ENCODE measurements at places on chromosomes 7 and 10.

DNA sequence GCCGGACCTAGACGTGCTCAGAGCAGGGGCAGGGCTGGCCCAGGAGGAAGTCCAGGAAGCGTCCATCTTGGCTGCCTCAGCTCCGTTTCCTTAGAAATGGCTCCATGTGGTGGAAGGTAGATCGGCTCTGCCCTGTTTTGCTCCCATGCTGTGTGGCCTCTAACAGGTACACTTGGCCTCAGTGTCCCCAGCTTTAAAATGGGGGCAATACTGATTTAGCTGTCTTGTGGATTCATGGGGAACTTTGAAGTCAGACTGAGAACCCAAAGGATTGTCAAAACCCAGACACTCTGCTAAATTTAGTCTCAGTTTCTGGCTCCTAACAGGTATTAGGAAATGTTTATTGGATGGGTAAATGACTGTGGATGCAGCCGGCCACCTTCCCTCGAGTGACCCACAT lies 15.9 kb downstream of the MTURN start:
- no peak for DNase-seq

DNA sequence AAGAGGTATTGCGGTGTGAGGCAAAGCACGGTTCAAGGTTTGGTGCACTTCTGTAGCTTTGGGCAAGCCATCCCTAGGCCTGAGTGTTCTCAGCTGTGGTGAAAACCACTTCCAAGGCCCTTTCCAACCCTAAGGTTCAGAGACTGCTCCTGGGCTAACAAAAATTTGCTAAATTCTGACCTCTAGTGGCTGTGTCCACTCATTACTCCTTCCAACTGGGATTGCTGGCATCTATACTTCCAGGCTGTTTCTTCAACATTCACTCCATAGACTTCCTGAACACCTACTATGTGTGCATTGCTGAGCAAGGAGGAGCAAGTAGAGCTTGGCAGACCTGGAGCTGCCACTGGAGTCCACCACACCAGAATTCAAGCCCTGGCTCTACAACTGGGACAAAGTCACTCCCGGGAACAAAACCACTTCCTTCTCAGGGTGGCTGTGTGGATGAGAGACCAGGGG lies 29.3 kb upstream of the SH3PXD2A start:
- no peak for DNase-seq

DNA sequence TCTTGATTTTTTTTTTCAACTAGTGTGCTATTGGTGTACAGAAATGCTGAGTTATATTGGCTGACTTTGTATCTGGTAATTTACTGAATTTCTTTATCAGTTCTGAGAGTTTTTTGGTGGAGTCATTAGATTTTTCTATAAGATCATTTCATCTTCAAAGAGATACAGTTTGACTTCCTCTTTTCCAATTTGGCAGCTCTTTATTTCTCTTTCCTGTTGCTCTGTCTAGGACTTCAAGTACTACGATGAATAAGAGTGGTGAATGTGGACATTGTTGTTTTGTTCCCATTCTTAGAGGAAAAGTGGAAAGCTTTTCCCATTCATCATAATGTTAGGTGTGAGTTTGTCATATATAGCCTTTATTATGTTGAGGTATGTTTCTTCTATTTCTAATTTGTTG lies 50.2 kb downstream of the LOXL4 start:
- no peak for DNase-seq

DNA sequence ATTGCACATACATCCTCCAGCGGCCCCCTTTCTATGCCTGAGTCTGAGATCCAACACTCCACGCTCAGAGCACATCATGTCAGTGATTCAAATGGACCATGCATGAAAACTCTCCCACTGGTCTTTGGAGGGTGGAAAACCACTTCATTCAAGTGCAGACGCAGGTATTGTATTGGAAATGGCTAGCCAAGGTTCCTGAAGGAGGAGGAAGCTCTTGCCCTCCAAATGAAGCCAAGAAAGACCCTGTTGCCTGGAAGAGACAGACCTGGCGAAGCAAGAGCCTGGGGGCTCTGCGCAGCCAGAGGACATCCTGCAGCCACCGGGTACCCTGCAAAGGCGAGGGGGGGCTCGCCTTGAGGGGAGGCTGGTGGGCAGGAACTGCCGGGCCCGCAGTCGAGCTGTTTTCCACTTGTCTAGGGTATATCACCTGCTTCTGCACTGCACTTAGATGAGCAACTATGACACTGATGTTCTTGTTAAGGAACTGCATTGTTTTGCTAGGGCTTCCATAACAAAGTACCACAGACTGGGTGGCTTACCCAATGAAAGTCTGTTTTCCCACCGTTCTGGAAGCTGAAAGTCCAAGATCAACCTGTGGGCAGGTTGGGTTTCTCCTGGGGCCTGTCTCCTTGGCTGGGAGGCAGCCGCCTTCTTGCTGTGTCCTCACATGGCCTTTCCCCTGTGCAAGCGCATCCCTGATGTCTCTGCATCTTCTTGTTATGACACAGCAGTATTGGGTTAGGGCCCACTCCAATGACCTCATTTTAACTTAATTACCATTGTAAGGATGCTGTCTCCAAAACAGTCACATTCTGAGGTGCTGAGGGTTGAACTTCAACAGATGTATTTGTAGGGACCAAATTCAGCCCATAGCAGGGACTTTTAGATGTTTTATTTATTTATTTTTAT lies 233.4 kb downstream of the ARHGAP12 start:
- DNase-seq, result no peak

GRCh38 chr7:118863966-118864365 lies 639.5 kb downstream of the ANKRD7 start:
- DNase-seq, result no peak

- no peak for DNase-seq
These were observed 54.8 kb downstream of the MPP7 start for GRCh38 chr10:28248092-28248491.

GRCh38 chr7:157054927-157055326 lies 44.5 kb upstream of the MNX1 start:
- DNase-seq, result no peak

- no peak for DNase-seq
These were observed 56.7 kb downstream of the ANKRD7 start for GRCh38 chr7:118281196-118281595.

GRCh38 chr7:118671149-118671548 lies 446.6 kb downstream of the ANKRD7 start:
- no peak for DNase-seq

DNA sequence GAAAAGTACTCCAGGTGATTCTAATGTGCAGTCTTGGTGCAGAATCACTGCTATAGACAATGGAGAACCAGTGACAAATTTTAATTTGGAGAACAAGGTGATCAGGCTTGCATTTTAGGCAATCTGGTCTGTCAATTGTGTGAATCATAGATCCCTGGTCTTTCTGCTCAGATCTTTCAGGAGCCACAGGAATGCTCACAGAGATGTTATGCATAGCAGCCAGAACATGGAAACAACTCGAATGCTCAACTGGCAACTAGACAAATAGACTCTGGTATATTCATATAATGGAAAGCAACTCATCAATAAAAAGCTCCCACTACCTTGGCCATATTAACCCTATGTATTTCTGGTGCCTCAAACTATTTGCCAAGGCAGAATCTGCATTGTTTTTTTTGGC lies 209.1 kb downstream of the PHF14 start:
- DNase-seq, result no peak

DNA sequence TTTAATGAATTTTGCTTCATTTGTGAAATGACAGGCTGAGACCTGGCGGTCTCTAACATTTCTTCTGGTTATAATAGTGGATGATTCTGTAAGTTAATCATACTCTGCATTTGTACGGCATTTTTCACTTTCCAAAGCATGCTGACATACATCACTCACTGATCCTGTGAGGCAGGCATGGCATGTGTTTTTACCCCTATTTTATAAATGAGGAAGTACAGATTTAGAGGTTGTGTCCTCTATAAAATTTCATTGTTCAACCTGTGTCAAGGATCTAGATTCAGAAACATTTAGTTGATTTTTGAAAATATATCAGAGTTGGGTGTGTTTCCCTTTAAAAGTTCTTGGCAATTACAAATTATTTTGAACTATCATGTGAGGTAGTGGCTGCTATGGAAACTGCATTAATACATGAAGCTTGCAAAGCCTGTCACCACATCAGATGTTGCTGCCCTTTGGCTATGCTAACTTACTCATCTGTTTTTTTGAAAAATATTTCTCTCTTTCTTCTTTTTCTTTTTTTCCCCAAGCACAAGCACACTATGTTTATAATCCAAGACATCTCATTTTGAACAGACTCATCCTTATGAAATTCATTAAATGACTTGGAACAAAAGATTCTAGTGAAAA lies 172.7 kb downstream of the GNAI1 start:
- DNase-seq, result no peak

GRCh38 chr10:133379152-133379800 lies at the start of gene PAOX:
Gene PAOX (plus strand): TSS chr10:133379262. CDS start chr10:133379317, 55 bp downstream.
- DNase-seq, result peak; percentile 75

GRCh38 chr10:72048450-72049124 lies 39.8 kb downstream of the SPOCK2 start:
- DNase-seq, result peak; percentile 94

- no peak for DNase-seq
These were observed 150.8 kb downstream of the NRP1 start for GRCh38 chr10:33183655-33184054.

DNA sequence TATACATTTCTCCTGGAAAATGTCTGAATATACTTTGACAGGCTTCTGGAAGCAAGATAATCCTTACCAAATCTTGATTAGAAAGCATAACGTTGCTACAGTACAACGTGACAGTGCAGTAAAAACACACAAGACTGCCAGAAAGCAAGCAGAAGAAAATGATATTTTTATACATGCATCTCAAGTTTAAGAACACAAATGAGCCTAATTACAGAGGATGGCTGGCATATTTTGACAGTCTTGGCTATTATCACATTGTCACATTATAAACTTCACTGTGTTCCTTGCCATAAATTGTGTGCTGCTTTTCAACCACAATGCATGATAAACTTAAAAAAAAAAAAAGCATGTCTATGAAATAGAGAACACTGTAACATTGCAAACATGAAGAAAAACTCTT lies 4.3 kb downstream of the IKZF5 start:
- no peak for DNase-seq

DNA sequence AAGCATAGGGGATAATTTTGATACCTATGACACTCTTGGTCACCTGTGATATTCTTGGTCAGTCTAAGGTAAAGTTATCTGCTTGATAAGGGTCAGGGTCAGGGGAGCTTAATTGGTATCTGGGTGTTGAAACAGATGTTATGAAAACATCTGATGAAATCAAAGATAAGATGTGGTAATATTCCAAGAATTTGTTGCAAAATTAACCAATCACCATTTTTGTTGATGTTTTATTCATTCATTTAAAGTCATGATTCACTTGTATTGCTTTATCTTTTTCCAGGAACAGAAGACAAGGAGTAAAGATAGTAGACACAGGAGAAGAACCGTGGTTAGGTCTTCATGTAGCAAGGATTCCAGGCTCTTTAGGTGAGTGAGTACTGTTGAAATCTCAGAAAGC lies 103.1 kb downstream of the SEMA3C start:
- no peak for DNase-seq

DNA sequence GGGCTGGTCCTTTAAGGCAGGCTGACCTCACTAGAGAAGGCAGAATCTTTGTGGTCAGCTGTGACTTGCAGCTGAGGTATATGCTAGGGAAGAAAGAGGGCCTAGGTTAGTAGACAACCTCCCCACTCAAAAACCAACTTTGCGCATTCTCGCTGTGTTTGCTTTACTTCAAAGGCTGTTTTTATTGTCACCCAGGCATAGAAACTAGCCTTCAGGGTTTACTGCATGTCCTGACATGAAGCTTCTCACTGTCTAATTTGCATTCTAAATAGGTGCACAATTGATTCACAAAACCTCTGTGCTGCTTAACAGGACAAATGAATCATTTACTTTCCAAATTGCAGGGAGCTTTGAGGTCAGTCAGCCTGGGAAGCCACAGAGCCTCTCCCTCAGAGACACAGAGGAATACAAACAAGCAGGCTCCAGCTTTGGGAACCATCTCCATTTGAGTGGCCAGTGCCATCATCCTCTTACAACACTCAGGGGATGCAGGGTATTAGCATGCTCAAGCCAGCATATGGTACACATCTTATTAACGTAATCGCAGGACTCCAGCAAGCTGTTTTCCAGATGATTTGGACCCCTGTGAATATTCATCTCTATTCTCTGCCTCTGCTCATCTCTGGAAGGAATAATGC lies 596.4 kb upstream of the GHITM start:
- no peak for DNase-seq

- DNase-seq, result no peak
These were observed 7.6 kb upstream of the CLEC5A start for GRCh38 chr7:141954334-141954733.

DNA sequence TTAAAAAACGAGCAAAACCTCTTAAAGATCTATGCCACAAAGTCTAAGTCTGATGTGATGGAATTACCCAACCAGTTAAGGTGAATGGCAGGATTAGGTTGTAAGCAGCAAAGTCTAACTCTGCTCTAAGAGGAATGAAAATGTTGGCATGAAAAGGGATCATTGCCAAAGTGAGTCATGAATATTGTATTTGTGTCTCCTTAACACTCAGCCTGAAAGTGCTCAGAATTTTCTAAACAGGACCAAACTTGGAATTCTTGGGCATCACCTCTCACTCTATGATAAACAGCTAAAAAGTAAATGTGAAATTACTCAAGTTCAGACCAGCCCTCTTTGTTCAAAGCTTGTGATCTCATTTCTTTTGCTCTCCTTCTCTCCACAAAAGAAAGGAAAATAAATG lies 27.0 kb downstream of the PPP1R3A start:
- no peak for DNase-seq

DNA sequence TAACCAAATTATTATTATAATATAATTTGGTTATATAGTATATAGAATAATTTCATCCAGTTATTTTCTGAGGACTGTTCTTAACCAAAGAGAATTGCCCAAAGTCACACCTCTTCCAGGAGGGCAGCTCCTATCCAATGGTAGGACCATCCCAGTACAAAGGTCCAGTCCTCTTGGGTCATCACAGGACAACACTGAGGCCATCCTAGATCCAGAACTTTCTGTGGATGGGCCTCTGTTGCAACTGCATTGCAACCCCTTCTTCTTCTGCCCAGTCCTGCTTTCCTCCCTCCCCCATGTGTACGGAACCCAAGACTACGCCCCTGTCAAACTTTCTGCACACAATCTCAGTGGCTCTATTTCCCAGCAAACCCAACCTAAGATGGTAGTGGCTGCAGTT lies 5.4 kb upstream of the HABP2 start:
- no peak for DNase-seq

DNA sequence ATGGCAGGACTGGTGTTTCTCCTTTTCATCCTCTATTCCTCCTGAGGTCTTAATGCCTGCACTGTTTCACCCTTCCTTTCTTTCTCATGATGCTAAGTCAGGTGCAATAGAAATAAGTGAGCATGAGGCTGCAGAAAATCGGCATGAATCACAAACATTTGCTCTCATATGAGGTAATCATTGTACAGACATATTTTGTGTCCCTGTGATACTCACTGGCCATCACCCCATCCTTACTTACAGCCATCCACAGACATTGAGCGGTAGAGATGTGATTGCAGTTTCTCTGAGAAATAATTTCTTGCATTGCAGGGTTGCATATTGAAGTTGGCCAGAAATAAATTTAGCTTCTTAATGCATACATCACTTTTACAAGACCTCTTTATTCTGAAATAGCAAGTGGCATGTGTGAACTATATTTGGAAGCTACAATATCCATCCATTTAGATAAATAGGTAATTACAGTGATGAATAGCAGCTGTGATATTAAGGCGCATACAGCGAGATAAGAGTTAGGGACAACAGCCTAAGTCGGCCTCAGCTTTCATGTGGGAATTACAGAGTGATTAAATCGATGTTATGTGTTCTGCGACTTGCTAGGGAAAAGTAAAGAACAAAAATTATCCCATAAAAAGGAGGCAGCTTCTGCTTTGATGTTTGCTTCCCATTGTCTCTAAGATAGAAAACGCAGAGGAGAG lies 612.6 kb downstream of the SORCS3 start:
- DNase-seq, result no peak

Data from ureter (tissue), 1 donor.